ENCODE measurements at places on chromosomes 4 and X.

- DNase-seq = no peak
These were observed 262.7 kb downstream of the HS3ST1 start for GRCh38 chr4:11166034-11166433.

- no peak for DNase-seq
These were observed 49.5 kb downstream of the DCLK2 start for GRCh38 chr4:150127757-150128156.

DNA sequence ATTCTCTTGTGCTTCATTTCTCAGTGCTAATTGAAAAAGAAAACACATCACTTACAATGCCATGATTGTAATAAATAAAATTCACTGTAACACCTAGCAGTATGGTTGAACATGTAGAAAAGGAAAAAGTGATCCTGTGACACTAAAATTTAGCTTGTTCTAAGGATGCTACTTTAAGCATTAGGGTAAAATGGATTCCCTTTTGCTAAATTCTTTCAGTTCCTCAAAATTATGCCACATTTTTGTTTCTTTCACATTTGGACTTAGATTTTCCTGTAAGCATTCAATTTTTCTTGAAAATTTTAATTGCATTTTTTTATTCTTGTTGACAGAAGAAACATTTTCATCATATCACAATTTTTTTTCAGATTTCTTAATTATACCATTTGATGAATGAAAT lies 19.4 kb downstream of the TET2 start:
- no peak for DNase-seq

DNA sequence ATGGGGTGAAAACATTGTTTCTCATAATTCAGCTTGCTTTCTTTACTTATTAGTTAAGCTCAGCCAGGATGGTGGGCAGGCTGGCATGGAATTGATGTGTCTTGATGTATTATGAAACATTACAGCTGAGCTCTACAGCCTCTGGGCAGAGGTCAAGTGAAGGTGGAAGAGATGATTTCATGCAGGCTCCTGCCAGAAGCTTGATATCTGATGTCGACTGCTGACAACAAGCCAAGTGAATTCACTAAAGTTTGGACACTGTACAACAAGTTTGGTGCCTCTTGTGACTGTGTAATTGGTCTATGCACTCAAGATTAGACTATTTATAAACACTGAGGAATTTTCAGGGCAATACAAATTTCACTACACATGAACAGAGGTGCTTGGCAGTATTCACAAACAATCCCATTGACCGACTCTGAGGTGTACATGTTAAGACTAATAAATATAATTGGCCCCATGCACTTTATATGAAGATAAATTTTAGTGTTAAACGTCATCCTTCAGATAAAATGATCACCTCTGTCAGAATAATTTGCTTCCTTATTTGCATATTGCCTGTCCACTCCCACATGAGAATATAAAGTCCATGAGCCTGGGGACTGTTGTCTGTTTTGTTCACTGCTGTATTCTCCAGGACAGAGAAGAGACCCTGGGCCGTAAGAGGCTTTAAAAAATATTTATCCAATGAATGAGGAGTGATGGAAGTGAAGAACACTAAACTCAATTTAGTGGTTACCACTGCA lies 612.2 kb downstream of the IQCM start:
- DNase-seq = no peak

DNA sequence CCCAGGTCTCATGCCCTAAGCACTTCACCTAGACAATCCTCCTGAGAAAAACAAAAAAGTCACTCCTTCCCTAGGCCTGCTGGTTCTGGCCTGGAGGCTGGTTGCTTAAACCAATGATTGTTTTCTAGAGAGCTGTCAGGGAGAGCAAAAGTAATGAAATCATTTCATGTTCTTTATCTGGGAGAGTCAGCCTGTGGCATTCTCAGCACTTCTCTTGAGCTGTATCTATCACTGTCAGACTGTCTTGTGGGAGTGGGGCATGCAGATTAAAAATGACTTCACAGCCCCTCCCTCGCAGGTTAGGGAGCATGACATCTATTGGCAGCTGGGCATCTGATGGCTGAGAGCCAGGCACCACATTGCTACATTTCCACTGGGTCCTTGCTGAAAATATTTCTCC lies 20.4 kb upstream of the TMEM154 start:
- no peak for DNase-seq

DNA sequence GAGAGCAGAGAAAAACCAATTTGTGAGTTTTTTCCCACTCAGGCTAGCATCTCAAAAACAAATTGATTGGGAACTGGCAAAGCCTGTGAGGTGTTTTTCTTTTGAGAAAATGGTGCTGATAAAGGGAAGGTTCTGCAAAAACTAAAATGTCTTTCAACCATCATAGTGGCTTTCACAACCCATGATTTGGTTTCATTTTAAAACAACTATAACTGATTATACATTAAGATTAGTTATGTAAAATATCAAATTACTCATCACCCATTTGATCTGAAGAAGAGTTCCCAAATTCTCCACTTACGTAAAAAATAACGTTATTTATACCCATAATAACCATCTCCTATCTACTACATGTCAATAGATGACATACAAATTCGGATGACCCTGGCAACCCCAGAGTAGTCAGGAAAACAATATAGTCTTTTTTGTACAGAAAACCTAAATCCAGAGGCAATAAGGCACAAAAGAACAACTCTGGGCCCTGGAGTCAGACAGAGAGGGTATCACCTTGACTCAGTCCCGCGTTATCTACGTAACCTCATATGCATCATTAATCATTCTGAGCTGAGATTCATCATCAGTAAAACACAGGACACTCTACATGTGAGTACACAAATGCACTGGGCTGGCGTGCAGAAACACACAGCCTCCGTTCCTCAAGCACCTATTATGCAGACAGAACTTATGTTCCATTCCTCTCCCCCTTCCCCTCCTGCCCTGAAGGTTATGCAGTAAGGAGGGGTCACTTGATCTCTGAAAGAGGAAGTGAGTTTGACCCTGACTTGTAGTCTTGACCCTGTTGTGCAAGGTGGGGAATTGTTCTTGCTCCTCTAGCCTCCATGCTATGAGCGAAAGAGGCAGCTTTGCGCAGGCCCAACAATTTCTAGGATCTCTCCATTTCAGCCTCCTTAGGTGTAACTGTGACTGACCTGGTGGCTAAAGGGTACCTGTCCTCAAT lies 82.2 kb downstream of the SLC9A7 start:
- DNase-seq = no peak

GRCh38 chr4:11904117-11904535 lies 475.4 kb upstream of the HS3ST1 start:
- DNase-seq = no peak

DNA sequence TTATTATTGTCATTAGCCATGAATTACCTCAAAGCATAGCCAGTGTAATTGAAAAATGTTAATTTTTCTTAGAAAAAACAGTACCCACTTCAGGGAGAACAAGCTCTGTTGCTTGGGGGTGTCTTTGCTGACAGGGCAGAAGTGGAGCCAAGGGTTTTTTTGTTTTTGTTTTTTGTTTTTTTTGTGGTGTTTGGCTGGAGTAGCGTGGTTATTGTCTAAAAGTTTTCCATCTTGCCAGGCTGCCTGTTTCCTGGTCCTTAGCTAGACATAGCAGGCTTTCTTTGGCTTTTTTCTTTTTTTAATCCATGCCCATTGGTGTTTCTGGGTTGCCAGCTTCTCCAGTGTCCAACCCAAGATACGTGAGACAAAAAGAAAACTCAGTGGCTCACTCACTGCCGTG lies 61.5 kb downstream of the CASP3 start:
- no peak for DNase-seq

GRCh38 chrX:47456080-47456479 lies 26.9 kb downstream of the ZNF41 start:
- DNase-seq = no peak

GRCh38 chr4:113050837-113051236 lies 1.4 kb downstream of the ANK2 start:
- no peak for DNase-seq
